DND-41 (cell line): ENCODE measurements at places on chromosomes 2 and 18.

GRCh38 chr2:82993609-82994008 is 1465.5 kb downstream of the SUCLG1 start:
- DNase-seq, result no peak

GRCh38 chr18:79789091-79789891 is 8.4 kb upstream of the KCNG2 start:
- no peak for DNase-seq

DNA sequence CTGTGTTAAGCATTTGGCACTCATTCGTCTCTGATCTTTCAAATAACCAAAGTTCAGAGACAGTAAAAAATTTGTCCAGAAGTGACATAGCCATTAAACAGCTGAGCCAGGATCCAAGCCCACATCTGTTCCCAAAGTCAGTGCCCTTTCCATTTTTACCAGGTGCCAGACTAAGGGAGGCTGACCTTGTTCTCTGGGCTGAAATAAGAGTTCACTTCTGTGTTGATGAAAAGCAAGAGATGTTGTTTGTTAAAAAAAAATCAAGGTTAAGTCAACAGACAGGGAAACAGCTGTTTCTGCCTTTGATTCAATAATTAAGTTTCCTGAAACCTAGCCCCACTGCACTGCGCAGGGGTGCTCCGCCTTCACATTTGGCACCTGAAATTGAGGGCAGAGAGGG is 117.1 kb downstream of the PRKRA start:
- no peak for DNase-seq

- no peak for DNase-seq
Observed at GRCh38 chr18:53135654-53136053, 795.7 kb downstream of the DCC start.

- no peak for DNase-seq
Observed at GRCh38 chr2:236211296-236211695, 43.1 kb upstream of the GBX2 start.

DNA sequence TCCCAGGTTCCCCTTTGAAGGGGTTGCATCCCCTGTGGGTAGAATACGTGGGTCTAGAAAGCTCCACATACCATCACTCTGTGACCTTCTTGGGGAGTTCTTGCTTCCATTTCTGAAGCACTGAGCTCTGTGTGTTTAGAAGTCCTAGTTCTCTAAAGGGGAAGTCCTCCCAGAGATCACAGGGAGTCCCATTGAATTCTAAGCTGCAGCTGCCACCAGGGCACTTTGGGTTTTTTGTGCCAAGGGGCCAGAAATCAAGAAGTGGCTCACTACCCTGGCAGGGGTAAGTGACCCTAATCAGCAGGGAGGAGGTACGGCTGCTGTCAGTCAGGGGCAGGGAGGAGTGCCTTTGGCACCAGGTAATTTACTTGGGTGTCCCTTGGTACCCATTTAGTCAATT is 70.9 kb downstream of the EHD3 start:
- DNase-seq, result no peak

DNA sequence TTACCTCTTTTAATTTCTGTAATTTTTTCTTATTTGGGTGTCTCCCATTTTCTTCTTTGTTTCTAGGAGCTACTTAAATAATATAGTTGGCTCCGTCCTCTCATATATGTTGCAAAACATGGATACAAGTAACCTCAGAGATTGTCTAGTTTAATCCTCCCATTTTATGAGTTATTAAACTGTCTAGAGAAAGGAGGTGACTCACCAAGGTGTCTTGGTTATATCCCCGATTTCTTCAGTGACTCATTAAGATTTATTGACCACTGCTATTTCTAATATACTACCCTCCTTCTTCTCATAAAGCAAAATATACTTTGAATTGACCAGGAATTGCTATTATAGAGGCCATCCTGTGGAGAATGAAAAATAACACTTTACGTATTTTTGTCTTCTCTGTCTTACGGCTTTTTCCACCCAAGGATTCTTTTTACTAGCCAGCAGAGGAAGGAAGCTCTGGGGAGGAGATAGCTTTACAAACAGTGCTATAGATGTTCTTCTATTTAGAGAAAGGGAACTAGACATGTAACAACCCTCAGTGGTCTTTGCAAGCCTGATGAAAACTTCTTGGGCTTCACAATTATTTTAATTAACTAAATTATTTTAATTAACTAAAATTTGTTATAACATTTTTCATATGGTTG is 300.4 kb upstream of the TNP1 start:
- no peak for DNase-seq

GRCh38 chr2:121994238-121995206 is 239.1 kb downstream of the TSN start:
- no peak for DNase-seq

DNA sequence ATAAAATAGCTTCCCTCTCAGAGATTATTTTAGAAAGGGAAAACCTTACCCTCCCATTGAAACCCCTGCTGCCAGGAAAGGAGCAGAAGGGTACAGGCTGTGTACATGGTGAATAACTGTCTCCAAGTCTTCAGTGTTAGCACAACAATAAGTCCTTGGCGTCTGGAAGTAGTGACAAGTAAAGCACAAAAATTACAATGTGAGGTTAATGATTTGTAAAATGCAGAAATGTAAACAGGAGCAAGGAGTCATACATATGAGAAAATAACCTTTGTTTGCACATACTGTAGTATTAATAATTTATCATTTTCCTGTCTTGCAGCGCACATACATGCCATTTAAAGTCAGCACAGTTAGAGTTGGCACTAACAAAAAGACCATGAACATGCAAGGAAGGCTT is 40.5 kb downstream of the ABHD3 start:
- DNase-seq, result no peak
